ENCODE measurements at places on chromosomes 5 and 9. TPM values are rescaled to one million over a fixed set of nuclear protein-coding genes. Genes with fewer than 3 reads are reported as not detected.

GRCh38 chr5:79062436-79062835, 7.0 kb downstream of the DMGDH start:
- no peak overlapping the region for H3K27ac ChIP-seq
- H3K4me1 ChIP-seq, result no peaks in the 10 kb centered on the region
- no peaks in the 10 kb centered on the region for H3K36me3 ChIP-seq
- DNase-seq, result no peak
- H3K27me3 ChIP-seq, result peaks cover 5% of the 10 kb centered on the region

DNA sequence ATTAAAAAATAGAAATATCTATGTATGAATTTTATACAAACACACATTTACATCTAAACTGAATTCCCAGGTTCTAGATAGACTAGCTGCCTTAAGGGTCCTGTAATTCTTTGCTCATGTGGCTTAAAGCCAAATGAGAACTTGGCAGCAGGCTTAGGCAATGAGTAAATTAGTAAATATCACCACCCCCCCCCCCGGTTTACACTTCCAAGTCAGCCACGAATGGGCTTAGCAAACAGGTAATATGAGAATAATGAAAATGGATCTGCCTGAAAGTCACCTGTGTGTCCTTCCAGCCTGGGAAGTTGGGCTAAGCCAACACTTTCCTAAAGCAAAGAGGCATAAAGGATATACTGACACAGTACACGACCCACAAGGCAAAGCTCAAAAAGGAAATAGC, 108.6 kb downstream of the KLHL3 start:
- H3K4me1 ChIP-seq, result peaks cover 36% of the 10 kb centered on the region
- H3K27me3 ChIP-seq, result no peaks in the 10 kb centered on the region
- no peak overlapping the region for H3K27ac ChIP-seq

DNA sequence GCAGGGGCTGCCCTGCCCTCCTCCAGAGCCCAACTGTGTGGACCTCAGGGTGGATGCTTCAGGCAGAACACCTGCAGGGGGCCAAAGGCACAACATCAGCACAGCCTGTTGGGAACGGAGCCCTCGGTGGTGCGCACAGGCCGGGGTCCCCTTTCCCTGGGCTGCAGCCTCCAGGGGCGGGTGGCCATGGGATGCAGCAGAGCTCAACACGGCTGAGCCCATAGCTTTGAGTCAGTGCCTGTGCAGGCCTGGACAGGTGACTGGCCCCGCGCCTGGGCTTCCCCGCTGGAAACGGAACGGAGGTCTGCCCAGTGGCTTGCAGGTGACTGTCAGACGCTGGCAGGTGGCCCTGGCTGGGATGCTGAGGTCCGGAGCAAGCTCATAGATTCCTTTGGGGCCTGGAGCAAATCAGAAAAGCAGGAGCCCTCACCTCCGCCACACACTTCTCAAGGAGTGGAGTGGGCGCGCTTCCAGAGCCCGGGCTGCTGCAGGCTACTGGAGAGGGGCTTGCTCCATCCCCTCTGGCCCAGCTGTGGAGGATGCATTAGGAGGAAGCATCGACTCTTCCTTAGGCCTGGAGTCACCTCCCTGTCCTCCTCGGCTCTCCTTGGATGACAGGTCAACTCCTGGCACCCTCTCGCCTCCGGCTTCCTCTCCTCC, 69.8 kb upstream of the RNU6ATAC start:
- peaks cover 12% of the 10 kb centered on the region for H3K4me1 ChIP-seq
- H3K27me3 ChIP-seq, result peaks cover 2% of the 10 kb centered on the region
- H3K27ac ChIP-seq, result no peak overlapping the region
- DNase-seq, result no peak
- H3K36me3 ChIP-seq, result no peaks in the 10 kb centered on the region
- H3K4me3 ChIP-seq, result no peak overlapping the region

GRCh38 chr9:2085716-2086115, 70.6 kb downstream of the SMARCA2 start:
- peaks cover 33% of the 10 kb centered on the region for H3K4me1 ChIP-seq
- no peak for DNase-seq
- peaks cover 41% of the 10 kb centered on the region for H3K36me3 ChIP-seq
- H3K27ac ChIP-seq, result peak overlapping the region; percentile 0
- no peaks in the 10 kb centered on the region for H3K27me3 ChIP-seq

DNA sequence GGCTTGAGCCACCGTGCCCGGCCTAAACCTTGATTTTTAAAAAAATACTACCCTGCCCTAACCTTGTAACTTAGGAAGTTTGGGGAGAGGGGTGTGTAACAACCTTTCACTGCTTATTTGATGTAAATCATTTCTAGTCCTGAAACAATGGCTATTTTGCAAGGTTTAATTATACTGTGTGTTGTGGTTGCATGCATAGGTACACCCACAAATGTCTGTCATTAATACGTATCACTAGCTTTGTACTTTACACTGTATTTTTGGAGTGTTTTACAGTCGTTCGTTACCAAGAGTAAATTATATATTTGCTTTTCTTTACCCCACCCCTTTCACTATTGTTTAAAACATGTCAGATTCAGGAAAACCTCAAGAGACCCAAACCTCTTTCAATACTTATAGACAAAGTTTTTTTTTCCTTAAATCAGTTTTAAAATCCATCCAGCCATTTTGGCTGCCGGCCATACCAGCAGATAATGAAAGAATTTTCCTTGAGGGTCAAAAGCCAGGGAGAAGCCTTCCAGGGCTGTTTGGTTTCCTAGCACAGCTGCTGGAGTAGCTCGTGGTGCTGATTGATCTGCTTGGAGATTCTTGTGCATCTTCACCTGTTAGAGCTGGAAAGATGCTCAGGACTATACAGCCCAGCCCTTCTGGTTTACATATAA, 50.7 kb downstream of the DOCK8 start:
- H3K4me1 ChIP-seq, result no peaks in the 10 kb centered on the region
- H3K27ac ChIP-seq, result no peak overlapping the region
- H3K27me3 ChIP-seq, result peaks cover 12% of the 10 kb centered on the region
- no peak for DNase-seq

DNA sequence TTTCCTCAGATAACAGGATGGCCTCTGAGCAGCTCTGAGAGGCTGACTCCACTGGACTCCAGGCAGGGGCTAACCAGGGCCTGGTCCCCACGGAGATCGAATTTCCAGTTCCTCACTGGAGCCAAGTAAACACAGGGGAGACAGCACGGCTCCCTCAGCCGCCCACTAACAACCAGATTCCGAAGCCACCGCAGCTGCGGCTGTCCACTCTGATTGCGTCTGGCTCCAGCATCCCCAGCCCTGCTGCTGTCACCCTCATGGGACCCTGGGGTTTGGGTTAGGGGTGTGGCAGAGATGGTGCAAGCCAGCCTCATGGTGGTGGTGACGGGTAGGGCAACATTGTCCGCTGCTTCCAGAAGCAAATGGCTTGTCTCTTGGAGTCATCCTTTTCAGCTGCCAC, 172.6 kb downstream of the RGS3 start:
- no peaks in the 10 kb centered on the region for H3K27me3 ChIP-seq
- peaks cover 60% of the 10 kb centered on the region for H3K4me1 ChIP-seq
- no peaks in the 10 kb centered on the region for H3K36me3 ChIP-seq
- no peak overlapping the region for H3K27ac ChIP-seq

DNA sequence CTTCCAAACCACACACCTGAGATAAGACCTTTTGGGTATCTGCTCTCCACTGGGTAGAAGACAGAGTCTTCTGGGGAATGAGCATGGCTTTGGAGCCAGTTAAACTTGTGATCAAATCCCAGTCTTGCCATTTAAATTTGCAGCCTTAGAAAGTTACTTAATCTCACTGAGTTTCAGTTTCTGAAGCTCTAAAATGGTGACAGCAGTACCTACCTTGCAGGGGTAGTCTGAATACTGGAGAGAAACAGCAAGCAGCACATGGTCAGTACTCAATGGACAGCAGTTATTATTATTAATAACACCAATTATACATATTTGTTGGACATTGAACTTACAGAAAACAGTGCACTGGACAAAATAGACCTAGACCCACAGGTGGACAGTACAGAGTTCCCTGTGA, 260.9 kb downstream of the MAN2A1 start:
- no peaks in the 10 kb centered on the region for H3K27me3 ChIP-seq
- no peak overlapping the region for H3K4me3 ChIP-seq
- H3K36me3 ChIP-seq, result no peaks in the 10 kb centered on the region
- DNase-seq, result no peak
- no peak overlapping the region for H3K27ac ChIP-seq

DNA sequence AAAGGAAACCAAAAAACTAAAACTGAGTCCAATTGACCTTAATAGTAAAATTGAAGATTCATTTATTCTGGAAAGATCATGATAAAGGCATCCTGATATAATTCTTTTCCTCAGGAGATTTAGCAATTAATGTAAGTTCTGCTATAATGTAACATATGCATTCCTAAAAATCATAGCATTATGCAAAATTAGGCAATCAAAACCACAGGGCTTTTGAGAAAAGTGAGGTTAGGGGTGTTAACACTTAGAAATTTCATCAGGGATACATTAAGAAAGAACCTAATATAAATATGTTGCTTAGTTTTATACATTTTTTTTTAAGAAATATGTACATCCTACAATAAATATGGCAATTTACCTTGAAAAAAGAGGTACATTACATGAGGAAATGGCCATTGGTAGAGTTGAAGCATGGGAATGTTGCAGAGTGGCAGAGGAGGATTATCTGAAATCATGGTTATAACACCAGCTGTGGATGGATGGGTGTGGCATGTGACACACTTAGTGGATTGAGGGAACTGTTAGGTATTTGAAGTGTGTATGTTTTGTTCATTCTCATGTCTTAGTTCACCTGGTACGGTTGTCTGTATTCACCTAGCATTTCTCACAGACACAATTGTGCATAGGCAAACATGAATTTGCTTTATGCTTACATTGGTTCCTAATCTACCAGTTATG, 51.1 kb downstream of the CCNH start:
- no peaks in the 10 kb centered on the region for H3K27me3 ChIP-seq
- H3K27ac ChIP-seq, result peak overlapping the region; percentile 64
- peaks cover 8% of the 10 kb centered on the region for H3K4me1 ChIP-seq
- no peak overlapping the region for H3K4me3 ChIP-seq

DNA sequence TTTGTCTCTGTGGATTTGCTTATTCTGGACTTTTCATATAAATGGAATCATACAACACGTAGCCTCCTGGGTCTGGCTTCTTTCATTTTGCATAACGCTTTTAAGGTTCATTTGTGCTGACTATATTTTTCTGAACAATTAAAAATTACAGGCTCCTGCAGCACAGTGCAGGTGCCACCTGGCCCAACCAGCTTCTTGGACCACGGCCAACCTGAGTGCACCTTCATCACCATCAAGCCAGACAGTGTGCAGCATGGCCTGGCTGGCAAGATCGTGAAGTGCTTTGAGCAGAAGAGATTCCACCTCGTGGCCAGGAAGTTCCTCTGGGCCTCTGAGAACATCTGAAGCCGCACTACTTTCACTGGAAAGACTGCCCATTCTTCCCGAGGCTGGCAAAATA, 53.5 kb upstream of the COL15A1 start:
- no peaks in the 10 kb centered on the region for H3K36me3 ChIP-seq
- peaks cover 8% of the 10 kb centered on the region for H3K27me3 ChIP-seq
- peaks cover 26% of the 10 kb centered on the region for H3K4me1 ChIP-seq
- no peak overlapping the region for H3K27ac ChIP-seq
- DNase-seq, result no peak

GRCh38 chr9:131067625-131068024, 28.7 kb upstream of the AIF1L start:
- no peak for DNase-seq
- no peaks in the 10 kb centered on the region for H3K4me1 ChIP-seq
- H3K27me3 ChIP-seq, result peaks cover 10% of the 10 kb centered on the region
- H3K4me3 ChIP-seq, result no peak overlapping the region

GRCh38 chr9:133680250-133680975, 44.2 kb downstream of the DBH start:
- DNase-seq, result peak; percentile 87
- H3K36me3 ChIP-seq, result no peaks in the 10 kb centered on the region
- no peak overlapping the region for H3K4me3 ChIP-seq
- peaks cover 7% of the 10 kb centered on the region for H3K27me3 ChIP-seq
- no peak overlapping the region for H3K27ac ChIP-seq

DNA sequence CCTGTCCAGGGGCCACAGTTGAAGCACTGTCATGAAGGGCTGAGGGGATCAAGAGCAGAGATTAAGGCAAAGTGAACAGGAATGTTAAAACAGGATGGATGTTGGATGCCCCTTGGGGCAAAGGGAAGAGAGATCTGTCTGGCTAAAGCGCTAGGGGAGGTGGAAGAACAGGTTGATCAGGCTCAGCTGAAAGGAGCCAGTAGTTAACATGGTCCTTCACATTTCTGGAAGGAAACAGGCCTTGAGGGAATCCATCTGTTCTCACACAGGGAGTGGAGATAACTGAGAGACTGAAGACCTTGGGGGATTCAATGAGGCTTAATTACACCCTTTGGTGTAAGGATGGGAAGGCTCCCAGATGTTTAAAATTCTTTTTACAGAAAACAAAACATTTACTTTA, 5.8 kb downstream of the HAPLN1 start:
- DNase-seq, result no peak
- H3K4me1 ChIP-seq, result peaks cover 84% of the 10 kb centered on the region
- H3K27ac ChIP-seq, result peak overlapping the region; percentile 63
- no peaks in the 10 kb centered on the region for H3K27me3 ChIP-seq

- H3K27me3 ChIP-seq, result no peaks in the 10 kb centered on the region
- no peak overlapping the region for H3K27ac ChIP-seq
- DNase-seq, result no peak
- H3K4me1 ChIP-seq, result peaks cover 17% of the 10 kb centered on the region
These were observed 13.1 kb downstream of the CENPH start for GRCh38 chr5:69202497-69202896.

DNA sequence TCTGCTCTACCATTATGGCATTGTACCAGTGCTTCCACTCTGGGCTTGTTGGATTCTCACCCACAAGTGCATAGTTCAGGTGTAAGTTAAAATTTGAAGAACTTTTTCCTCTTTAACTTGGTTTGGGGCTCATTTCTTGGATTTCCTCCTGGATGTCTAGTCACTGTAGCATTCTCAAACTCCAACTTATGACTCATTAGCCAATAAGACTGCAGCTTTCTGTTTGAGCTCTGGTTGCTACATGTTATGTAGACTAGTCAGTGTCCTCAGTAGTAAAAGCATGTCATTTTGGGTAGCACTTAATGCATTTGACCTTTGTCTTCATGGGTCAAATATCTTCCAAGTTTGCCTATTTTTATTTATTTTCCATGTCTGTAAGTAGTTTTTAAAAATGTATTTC, 790.8 kb downstream of the BRINP1 start:
- DNase-seq, result no peak
- H3K4me1 ChIP-seq, result no peaks in the 10 kb centered on the region
- peak overlapping the region; percentile 97 for H3K27ac ChIP-seq
- no peak overlapping the region for H3K4me3 ChIP-seq

DNA sequence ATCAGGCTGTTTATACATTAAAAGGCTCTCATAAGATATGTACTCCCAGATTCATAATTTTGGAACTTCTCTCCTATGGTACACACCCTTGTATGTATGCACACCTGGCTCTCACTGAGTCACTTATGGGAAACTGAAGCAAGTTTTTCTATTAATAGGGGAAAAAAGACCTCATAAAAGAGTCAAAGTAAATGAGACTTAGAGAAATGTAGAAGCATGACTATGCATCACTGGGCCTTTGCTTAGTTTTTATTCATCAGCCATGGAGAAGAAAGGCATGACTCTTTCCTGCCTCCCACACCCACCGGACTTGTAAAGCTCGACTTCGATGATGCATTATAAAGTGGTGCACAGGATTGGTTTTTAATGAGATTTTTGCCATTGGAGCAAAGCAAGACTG, 28.2 kb downstream of the MTAP start:
- no peaks in the 10 kb centered on the region for H3K27me3 ChIP-seq
- no peak overlapping the region for H3K4me3 ChIP-seq
- peaks cover 34% of the 10 kb centered on the region for H3K36me3 ChIP-seq
- H3K4me1 ChIP-seq, result peaks cover 10% of the 10 kb centered on the region
- no peak overlapping the region for H3K27ac ChIP-seq

The SPINK7 gene
- not detected for total RNA-seq

The GDF9 gene
- total RNA-seq, result 0.29 TPM

The TTC23L gene
- total RNA-seq, result 1.0 TPM

The ARL14EPL gene
- total RNA-seq, result not detected

The CDH6 gene
- 55.5 TPM for total RNA-seq
